ENCODE measurements at places on chromosomes 11 and 22.

DNA sequence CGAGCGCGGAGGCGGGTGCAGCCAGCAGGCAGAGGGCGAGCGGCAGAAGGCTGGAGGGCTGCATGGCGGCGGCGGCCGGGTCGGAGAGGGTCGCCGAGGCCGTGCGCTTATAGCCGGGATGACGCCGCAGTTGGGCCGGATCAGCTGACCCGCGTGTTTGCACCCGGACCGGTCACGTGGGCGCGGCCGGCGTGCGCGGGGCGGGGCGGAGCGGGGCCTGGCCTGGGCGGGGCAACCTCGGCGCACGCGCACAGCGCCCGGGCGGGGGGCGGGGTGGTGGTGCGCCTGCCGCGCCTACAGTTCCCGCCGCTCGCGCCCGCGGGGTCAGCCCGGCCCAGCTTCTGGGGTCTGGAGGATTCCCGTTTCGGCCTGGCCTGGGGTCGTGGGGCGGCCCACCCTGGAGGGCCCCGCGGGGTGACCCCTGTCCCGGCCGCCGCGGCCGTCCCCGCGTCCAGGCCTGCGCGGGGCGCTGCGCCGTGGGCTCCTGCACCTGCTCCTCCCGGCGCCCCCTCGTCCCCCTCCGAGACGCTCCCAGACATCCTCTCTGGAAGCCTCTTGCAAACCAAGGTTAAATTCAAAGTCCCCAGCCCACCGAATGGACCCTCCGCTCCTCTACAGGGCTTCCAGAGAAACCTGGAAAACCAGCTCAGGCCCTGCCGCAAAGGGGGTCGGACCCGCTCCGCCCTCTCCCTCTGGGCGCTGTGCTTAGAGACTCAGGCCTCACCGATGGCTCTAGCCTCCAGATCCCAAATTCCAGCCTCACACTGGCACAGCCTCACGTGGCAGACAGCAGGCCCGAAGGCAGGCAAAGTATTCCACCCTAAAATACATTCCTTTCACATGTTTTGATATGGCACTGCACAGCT is at the start of gene CTSD:
Gene CTSD (minus strand): TSS at position 132 of the 866 bp plus-strand sequence. CDS start 68 bp downstream, at position 64.
- DNase-seq, result peak; percentile 14

DNA sequence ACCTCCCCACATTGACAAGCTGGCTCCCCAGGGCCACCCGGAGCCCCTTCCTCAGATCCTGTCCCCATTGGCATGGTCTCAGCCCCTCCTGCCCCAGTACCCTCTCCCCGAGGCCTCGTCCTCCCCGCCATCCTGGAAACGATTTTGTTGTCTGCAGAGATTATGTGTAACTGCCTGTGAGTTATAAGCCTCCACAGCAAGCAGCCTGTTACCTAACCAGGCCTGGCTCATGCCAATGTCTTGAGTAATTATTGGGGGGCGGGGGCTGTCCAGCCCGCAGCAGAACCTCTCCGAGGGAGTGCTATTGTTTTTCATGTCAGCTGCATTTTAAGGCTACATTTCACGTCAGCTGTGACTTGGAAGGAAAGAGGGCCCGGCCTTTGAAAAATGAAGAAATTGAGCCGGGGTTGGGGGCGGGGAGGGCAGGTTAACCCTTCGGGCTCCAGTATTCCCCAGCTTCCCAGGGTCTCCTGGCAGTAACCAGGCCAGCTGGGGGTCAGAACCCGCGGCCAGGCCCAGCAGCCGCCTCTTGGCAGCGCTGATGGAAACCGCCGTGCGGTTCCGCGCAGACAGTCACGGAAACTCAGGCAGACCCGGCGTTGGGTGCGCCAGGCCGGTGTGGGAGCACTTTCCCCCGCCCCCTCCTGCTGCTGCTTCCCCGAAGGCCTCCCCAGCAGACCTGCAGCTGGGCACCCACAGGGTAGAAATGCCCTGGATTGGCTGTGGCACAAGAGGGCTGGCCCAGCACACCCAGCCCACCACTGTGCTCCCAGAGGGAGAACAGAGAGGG is 59.5 kb downstream of the CDKN1C start:
- DNase-seq, result no peak

- no peak for DNase-seq
Measured at GRCh38 chr22:46105494-46106278, 44.6 kb upstream of the PPARA start.

GRCh38 chr22:37209140-37209845 is 3.0 kb downstream of the SSTR3 start:
- no peak for DNase-seq

GRCh38 chr11:116980136-116980793 is 118.0 kb downstream of the SIK3 start:
- DNase-seq, result no peak

DNA sequence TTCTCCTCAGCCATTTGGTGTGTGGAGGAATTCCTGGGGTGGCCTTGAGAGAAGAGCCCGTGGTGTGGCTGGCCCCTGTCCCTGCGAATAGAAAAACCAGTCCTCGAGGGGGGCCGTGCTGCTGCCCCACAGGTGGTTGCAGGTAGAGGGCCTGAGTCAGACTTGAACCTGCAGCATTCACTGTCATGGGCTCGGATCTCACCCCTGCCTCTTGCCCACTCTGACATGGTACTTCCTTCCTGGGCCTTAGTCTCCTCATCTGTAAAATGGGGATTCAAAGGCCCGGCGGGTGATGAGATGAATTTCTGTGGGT is 19.4 kb downstream of the TRMU start:
- DNase-seq, result no peak

DNA sequence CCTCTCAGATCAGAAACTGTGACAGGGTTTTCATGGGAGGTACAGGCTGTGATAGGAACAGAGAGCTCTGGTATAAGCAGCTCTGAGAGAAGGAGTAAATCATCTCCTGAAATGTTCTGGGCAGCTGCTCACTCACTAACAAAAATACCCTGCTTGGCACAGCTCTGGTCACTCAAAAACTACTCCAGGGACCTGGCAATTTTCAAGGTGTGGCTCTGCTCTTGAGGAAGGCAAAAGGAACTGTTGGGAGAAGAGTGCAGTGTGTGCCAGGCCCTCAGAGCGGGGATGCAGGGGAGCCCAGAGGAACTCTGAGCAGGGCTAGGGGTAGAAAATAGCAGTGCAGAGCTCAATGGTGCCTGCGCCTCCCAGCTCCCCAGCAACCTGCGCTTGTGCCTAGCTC is 180.5 kb upstream of the ZBED5 start:
- DNase-seq, result no peak

DNA sequence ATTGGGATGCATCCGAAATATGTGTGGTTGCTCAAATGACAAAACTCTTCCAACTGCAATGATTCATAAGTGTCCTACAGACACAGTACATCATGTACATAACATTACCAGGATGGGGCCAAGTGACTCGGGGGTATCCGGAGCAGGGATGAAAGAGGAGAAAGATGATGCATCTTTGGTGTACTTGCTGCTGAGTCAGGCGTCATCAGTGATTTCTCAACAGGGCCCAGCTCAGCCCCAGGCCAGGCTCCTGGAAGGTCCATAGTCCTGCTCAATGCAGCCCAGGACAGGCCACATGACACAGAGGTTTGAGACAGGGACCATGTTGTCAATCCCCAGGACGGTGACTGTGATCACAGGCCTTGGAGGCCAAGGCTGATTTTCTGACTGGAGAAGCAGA is 59.3 kb downstream of the GGTLC2 start:
- no peak for DNase-seq

Data from NCI-H2029 treated with DMSO at 0.1 percent for 48 hours (cell line).